T-helper 9 cell (primary cell): ENCODE measurements at places on chromosomes 11 and 22.

DNA sequence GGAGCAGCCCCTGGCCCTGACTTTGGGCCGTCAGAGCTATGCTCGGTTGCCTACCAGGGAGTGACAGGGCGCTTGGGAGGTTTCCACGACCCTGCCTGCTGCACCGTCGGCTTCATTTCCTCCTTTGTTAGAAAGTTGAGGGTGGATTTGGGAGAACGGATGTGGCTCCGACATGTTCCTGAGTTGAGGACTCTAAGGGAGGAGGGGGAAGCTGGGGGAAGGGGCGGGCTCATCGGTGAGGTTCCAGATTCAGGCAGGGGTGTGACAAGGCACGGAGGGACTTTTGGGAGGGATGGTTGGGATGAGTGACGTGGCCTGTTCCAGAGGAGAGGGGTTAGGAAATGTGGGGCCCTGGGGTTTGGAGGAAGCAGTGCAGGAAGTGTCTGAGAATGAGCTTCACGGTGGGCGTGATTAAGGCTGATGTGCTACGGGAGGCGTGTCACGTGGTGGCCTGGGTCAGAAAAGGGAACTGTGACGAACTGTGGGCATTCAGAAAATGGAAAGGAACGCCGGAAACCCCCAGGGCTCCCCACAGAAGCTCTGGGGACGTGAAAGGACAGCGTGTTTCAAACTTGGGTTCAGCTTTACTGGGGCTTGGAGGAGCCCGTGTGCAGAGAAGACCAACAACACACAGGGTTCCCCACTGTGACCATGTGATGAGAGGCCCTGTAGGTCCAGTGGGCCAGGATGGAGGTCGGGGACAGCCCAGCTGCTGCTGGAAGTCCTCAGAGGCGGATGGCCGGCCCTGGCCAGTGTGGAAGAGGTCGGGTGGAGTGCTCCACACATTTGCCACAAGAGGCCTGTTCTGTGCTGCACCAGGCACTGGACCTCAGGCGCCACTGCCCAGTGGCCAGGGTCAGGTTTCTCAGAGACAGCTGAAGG lies 2.8 kb downstream of the PARVB start:
- peak; percentile 54 for DNase-seq

- DNase-seq: no peak
Measured at GRCh38 chr11:14582793-14583192, 60.8 kb upstream of the PDE3B start.

- peak; percentile 57 for DNase-seq
Measured at GRCh38 chr11:17351510-17352176, at the start of gene NCR3LG1. NCR3LG1 (plus strand) TSS chr11:17351800; CDS start chr11:17351970, 170 bp downstream.

DNA sequence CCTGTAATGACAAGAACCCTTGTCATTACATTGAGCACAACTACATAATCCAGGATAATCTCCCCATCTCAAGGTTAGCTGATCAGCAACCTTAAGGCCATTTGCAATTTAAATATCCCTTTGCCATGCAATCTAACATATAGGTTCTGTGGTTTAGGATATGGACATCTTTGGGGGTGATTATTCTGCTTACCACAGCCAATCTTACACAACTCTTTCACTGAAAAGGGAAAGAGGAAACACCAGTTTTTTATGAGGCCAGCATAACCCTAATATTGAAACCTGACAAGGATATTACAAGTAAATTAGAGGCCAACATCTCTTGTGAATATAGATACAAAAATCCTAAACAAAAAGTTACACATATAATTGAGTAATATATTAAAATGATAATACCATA lies 78.5 kb downstream of the CYP2R1 start:
- DNase-seq: no peak

GRCh38 chr11:1150769-1151365 lies 6.9 kb upstream of the MUC5AC start:
- no peak for DNase-seq

- no peak for DNase-seq
Measured at GRCh38 chr11:19924716-19925115, 212.1 kb downstream of the NAV2 start.

GRCh38 chr22:43928908-43929307 lies 5.3 kb downstream of the PNPLA3 start:
- DNase-seq: no peak

DNA sequence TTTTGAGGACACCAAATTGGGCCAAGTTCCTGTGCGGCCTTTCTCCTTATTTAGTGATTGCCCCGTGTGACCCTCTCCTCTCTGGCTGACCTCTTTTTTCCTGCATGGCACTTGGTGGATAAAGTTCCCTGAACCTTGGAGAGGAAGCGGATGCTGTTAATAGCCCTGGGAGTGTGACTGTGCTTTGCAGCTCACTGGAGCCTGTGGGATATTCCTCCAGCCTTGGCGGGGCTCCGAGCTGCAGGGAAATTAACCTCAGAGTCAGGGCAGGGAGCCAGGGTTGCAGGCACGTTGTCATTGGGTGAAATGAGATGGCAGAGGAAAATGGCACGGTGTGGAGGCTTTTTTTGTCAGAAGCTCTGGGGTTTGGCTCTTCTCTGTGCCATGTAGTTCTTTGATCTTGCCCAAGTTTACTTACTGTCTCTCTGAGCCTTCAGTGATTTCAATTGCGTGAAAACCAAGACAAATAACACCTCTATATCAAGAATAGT lies 965 bp downstream of the OR9Q1 start:
- no peak for DNase-seq

- DNase-seq: no peak
Measured at GRCh38 chr22:42688241-42689211, 32.1 kb downstream of the A4GALT start.

DNA sequence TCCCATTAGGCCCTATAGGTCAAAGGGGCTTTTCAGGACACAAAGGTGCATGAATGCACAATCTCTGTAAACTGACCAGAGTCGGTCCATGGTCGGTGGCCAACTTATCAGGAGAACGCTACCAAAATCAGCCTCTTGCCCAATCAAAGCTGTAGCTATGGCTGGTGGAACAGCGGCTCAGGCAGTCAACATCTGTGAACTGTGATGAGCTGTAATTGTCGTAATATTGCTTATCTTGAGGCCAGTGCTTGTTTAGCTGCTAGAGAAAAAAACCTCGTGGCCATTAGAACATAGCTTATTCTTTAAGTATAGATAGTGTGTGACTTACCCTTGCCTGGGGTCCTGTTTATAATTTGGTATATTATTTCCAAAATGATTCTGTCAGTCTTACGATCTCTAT lies 14.4 kb upstream of the CHST1 start:
- no peak for DNase-seq

DNA sequence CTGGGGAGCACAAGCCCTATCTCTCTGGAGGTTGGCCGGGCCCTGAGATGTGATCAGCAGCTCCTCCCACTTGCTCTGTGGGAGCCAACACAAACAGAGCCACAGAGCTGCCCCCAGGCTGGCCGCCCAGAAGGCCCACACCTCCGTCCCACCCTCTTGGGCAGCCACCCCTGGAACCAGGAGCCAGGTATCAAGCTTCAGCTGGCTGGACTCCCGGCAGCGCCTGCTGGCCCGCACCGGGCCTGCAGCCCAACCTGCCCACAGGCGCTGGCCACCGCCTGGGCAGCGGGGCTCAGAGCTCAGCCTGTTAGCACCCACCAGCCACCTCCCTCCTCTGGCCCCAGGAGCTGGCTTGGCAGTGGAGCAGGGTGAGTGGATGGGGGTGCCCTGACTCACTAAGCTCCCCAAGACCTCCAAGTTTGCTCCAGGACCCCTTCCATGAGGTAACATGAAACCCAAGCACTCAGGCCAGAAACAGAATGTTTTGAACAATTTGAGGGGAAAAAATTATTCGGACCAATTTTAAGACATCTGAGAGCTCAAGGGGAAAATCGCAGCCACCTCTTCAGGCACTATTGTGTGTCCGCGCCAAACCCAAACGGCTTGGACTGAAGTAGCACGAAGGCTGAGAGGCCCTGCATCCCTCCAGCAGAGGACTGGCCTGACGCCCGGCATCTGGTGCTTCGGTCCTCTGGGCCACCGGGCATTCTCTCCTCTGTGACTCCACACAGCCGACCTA lies 450.8 kb downstream of the SOX6 start:
- DNase-seq: no peak

- no peak for DNase-seq
Measured at GRCh38 chr11:70331901-70332300, 61.4 kb downstream of the PPFIA1 start.

DNA sequence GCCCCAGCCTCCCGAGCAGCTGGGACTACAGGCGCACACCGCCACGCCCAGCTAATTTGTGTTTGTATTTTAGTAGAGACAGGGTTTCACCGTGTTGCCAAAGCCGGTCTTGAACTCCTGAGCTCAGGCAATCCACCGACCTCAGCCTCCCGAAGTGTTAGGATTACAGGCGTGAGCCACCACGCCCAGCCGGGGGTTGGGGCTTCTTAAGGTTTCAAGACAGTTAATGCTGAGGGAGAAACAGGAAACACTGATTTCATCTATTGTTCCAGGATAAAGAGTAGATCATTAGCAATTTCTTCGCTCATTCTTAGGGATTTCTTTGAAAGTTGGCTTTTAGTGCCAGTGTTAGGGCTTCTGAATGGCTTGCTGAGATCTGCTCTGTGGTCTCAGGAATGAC lies 21.2 kb upstream of the CLMP start:
- DNase-seq: no peak

DNA sequence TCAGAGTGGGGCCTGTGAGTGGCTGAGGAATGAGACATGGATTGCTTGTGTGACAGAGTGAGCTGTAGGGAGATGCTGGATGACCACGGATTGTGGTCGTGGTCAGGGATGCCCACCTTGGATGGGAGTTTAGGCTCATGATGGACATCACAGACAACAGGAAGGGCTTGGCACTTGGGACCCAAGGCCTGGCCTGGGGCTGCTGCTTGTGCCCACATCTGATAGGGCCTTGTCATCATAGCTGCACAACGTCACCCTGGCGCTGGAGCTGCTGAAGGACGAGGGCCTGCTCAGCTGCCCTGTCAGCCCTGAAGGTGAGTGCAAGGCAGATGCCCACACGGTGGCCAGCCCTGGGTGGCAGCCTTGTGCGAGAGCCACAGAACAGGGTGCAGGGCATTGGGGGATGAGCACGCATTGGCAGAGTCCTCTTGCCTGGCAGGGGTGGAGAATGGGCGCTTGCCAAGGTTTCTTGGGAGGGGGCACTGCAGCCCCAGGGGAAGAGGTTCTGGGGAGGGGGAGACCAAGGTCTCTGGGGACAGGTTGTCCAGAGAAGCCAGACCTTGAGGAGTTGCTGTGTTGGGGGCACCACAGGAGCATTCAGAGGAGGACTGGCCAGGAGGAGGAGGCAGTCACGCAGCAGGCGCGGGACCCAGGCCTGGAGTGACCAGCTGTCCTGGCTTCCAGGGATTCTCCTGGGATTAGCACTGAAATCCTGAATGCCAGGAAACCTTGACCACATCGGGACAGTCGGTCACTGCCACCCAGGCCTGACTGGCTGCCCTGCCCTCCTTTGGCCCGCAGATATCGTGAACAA lies 25.0 kb downstream of the PARVG start:
- no peak for DNase-seq
